Putamen (tissue), 1 donor: ENCODE measurements at places on chromosomes 5 and 9.

GRCh38 chr9:135479469-135480052, at the start of gene PPP1R26:
TSS of gene PPP1R26 (plus strand) at chr9:135479782. CDS start at chr9:135484511, 4,729 bp downstream.
- no peak for DNase-seq

GRCh38 chr9:16661816-16662215, 208.7 kb downstream of the BNC2 start:
- DNase-seq = no peak

DNA sequence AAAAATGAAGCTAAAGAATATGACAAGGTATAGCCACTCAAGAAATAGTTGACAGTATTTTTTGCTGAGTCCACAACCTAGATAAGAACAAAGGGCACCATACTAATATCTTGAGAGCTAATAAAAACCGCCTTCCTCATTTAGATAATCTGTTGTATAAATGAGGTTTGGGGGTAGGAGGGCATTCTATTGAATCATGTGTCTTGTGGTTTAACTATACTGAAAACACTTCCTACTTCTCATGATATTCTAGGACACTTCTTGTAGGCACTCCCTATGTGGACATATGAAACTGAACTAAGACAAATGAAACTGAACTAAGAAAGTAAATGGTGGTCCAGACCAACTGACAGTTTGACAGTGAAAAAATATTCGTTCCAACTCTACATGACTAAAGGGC, 1268.5 kb upstream of the C9orf72 start:
- DNase-seq = no peak

DNA sequence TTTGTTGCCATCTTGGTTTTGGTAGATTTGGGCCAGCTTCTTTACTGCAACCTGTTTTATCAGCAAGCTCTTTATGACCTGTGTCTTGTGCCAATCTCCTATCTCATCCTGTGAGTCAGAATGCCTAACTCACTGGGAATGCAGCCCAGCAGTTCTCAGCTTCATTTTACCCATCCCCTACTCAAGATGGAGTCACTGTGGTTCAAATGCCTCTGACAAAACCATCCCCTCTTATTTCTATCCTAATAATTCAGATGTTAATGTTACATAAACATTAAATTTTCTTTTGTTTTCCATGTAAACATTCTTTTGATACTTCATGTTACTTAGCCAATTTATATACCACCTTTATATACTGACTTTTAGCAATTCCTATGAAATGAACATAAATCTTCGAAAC, 746.3 kb downstream of the CDH18 start:
- no peak for DNase-seq

DNA sequence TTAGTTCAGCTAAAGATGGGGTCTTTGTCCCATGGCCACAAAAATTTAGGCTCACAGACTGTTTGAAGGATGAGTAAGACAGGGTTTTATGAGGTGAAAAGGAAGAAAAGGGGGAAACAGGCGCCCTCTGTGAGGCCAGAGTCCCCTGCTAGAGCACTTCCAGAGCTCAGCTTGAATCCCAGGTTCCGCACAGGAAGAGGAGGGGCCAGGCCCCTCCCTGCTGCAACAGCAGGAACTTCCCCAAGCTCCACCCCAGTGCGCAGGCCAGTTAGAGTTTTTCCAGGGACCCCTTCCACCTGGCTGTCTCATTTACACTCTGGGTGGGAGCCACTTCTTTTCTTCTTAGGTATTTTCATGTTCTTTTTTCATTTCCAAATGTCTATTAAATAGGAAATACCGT, 480.8 kb downstream of the PSAT1 start:
- no peak for DNase-seq

DNA sequence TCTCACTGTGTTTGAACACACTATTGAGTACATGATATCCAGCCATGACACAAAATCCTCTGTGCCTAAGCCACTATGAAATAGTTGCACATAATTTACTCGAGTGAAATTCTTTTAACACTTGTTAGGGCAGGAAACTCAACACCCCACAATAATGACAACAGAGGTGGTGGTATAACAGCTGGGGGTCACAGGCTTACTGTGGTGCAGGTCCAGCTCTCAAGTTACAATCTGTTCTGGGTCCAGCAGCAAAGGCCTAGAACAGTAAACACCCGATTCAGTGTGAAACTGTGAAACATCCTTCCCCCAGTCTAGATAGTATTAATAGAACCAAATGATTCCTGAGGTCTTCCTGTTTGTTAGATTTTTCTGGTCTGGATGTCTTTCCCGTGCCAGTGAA, 102.9 kb upstream of the APC start:
- no peak for DNase-seq

DNA sequence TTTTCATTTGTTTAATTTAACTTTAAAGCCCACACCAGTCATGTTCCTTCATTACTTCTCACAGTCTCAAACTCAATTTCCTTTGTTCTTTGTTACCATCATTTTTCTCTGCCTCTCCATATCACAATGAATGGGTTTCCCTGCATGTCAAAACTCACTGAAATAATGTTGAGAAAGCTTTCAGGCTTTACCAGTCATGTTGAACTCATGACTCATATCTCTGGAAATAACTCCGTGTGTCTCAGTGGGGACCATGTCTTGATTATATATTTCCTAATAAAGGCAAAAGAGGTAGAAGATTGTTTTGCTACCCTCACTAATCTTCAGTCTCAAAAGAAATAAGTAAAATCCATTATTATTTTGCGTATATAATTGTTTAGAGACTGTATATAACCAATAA, 231.2 kb downstream of the CHSY3 start:
- DNase-seq = no peak
